ENCODE measurements at places on chromosomes 1 and 21.

DNA sequence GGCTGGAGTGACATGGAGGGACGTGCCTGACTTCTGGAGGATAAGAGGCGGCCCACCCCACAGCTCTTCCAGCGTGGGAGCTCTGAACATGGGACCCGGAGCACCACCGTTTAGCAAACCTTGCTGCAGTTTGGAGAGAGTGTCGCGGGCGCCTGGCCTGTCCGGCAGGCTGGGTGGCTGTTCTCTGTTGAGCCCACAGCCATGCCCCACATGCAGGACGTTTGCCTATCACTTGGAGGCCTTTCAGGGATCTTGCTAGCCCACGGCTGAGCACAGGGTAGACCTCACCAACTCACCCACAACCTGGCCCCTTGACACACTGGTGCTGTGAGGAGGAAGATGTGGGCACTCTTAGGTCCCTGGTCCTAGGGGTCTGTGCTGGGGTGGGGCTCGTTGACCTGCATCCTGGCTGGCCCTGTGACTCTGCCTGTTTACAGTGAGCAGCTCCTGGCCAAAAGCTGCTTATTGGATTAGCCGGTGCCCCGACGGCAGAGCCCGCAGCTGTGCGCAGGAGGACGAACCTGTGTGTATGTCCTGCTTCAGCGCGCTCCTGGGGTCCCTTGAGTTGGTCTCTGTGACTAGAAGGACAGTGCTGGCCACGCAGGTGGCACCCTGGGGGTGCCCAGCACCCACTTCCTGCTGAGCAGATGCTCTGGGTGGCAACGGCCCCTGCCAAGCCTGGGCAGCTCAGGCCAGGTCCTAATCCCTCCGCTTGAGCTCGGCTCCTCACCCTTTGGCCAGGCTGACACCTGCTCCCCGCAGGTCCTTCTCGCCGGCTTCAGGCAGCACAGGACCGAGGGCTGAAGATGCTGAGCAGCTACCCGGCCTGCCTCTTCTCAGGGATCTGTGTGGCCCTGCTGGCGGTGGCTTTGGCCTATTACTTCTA lies 72.4 kb upstream of the TRAPPC10 start:
- DNase-seq = no peak

- DNase-seq = no peak
Measured at GRCh38 chr1:100252901-100253300, 3.3 kb upstream of the DBT start.

- DNase-seq = no peak
Measured at GRCh38 chr1:218658269-218658668, 313.1 kb downstream of the TGFB2 start.

- no peak for DNase-seq
Measured at GRCh38 chr21:45949928-45950739, 31.4 kb upstream of the COL6A1 start.

DNA sequence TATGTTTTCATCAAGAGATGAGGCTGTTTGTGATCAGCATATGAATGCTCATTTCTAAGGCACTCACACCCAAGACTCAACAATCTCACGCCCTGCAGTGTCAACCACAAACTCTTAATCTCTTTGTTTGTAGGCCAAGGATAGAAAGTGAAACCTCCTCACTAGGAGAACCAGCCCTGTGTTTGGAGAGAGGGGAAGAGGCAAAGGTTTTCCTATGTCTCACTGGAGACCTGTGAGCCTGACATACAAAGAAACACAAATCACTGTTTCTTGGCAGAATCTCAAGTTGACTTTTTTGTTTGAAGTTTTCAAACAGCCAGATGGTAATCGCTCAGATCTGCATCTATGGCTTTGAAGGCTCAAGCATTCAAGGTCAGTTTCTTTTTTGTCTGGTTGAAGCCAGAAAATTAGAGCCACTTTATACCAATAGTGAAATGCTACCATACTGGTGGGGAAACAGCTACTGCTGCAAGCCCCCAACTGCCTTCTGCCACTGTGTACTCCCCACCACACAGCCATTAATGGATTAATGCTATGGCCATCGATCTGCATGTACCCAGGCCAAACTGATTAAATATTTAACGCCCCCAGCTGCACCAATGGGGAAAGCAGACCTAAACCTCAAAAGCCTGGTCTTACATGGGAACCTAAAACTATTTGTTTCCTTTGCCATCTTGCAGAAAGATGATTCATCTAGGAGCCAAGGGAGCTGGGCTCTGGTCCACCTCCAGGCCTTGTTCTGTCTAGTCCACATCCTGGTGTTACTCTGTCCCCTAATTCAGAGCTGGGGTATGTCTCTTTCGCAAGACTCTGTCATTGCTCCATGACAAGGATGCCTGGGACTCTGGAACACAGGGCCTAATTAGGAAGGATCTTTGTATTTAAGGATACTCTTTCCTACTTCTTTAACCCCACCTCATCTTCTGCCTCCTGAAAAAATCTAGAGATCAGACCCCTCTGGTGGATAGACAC lies 16.3 kb downstream of the PDZK1 start:
- DNase-seq = peak; percentile 62

DNA sequence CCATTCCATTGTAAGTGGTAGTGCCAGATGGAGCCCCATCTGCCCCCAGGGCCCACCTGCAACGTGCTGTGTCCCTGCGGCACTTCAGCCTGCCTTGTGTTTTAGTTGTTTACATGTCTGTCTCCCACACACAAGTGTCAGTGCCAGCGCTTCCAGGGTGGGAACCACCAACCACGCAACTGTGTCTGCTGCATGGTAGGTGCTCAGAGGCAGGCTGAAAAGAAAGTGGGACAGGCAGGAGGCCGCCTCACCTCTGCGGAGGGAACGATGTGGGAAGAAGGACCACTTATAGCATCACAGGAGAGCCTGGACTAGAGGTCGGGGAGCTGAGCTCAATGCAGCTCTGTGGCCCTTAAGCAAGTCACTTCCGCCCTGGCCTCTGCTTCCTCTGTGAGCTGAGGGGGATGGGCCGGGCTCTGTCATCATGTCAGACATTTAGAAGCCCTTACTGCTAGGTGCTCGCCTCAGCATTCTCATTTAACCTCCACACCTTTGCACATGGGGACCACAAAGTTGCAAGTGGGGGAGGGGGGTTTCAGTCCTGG lies 17.9 kb downstream of the SLC9A1 start:
- DNase-seq = peak; percentile 80

DNA sequence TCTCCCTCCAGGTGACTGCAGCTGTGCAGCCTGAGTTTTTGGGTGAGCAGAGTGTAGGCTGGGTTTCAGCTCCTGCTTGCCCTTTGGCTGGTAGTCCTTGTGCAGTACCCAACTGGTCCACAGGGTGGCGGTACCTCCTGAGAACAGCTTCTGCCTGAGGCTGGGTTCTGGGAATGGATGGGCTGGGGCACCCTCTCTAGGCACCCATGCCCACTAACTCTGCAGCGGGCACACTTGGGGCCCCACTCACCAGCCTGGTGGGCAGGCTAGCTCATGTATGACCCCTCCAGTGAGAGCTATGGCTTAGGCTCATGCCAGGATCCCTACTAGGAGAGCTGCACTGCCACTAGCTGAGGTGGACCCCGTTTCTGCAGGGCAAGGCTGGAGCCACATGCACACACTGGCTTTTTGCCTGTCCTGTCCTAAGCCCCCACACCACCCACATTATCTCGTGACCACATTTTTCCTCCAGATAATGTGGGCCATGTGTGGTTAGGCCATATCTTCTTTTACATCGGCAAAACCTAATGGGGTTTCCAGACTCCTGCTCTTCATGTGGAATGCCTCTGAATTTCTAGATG lies 15.5 kb upstream of the GSTM4 start:
- DNase-seq = peak; percentile 83

GRCh38 chr1:219323426-219323825 lies 149.7 kb downstream of the LYPLAL1 start:
- no peak for DNase-seq

DNA sequence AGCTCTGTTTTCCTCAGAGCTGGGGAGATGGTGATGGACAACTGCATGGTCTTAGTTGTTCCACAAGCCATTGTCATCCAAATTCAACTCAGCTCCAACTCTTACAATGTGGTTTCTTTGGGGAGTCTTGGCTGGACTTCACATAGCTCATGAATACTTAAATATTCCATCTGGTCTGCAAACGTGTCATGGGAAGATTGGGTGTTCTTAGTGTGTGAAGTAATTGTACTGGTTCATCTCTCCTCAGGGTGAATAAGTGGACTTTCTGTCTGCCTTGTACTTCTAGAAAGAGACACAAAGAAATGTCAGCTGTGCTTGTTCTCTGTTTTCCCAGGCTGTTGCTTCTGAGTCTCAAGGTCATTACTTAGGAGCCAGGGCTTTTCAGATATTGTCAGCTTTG lies 106.6 kb downstream of the VPS13D start:
- no peak for DNase-seq

DNA sequence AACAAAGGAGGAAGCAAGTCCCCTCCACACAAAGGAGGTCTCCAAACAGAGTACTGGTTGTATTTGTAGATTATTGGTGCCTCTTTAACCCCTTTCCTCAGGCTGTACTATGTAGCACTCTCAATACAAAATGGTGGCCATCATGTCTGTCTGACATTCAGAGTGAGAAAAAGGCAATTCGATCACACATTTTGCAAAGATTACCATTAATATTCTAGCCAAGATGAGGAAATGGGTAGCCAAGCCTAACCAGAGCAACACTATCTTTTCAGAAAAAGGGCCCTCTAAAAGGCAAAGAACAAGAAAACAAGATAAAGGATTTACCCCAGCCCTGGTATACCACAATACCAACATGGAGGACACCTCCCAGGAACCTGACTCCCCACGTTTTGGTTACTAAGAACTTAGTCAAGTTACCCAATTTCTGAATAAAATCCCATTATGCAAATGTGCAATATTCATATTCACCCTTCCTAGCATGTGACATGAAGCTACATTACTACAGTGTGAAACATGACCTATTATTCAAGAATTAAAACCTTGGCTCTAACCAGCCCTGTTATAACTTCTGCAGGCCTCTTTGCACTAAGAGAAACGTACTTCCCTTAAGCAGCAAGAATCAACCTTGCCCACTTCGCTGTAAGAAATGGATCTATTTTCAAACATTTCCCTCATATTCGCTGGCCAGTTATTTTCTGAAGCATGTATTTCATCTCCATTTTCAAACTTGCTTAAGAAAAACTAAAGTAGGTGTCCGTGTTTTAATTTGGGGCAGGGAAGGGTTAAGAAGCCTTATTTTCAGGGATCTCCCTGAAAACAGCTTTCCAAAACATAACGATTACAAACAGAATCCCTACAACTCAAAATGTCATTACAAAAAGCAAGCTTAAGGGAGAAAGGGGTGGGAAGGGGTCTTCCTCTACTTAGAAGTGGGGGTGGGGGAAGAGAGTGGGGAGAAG lies 2.1 kb downstream of the KDM5B start:
- DNase-seq = peak; percentile 40

DNA sequence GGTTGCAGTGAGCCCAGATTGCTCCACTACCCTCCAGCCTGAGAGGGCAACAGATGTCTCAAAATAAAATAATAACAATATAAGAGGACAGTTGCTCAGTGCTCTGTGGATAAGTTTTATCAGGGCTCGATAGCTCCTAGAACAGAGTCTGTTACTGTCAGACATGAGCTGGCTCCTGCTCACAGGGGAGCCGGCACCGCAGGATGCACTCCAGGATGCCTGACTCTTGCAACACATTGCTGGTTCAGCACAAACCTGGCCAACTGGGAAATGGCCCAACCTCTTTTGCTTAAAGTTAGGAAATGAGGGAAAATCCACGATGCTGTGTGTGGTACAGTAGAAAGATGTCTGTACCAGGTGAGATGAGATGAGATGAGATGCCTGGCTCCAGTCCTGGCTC lies 5.8 kb upstream of the CTSE start:
- no peak for DNase-seq

GRCh38 chr1:179038528-179039281 lies 13.0 kb downstream of the FAM20B start:
- DNase-seq = peak; percentile 11

DNA sequence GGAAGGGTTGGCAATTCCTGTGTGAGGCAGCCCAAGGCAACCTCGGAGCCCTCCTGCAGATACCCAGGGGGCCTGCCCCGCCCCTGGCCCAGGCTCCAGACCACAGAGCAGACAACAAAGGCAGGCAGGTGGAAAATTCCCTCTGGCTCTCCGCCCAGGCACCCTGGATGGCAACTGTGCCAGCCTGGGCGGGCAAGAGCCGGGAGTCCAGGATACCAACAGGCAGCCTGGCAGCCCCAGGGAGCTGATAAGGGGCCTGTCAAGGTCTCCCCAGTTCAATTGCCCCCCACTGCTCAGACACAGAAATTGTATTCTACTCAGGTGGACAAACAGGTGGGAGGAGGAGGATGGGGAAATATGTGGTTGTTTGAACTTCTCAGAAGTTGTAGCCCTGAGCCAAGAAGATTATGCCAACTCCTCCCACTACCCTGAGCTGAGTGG lies 15.4 kb upstream of the GPR37L1 start:
- no peak for DNase-seq

GRCh38 chr1:93123201-93123783 lies 44.2 kb downstream of the MTF2 start:
- no peak for DNase-seq

- DNase-seq = no peak
Measured at GRCh38 chr1:93827128-93827527, 51.9 kb downstream of the DNTTIP2 start.

DNA sequence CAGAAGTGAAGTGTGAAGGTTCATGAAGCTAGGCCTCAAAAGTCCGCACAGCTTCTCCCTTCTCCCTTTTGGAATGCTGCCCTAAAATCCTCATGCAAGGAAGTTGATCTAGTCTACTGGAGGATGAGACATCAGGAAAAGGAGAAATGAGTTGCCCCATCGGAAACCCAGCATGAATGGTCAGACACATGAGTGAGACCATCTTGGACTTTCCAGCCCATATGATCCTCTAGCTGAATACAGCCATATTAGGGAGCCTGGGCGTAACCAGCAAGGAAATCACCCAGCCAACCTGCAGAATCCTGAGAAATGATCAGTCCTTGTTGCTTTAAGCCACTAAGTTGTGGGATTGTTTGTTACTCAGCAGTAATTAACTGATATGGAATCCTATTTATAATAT lies 12.5 kb downstream of the DBT start:
- DNase-seq = no peak

- no peak for DNase-seq
Measured at GRCh38 chr1:28031173-28031572, 57.2 kb downstream of the EYA3 start.

- DNase-seq = no peak
Measured at GRCh38 chr1:65371544-65371943, 48.9 kb upstream of the LEPR start.

DNA sequence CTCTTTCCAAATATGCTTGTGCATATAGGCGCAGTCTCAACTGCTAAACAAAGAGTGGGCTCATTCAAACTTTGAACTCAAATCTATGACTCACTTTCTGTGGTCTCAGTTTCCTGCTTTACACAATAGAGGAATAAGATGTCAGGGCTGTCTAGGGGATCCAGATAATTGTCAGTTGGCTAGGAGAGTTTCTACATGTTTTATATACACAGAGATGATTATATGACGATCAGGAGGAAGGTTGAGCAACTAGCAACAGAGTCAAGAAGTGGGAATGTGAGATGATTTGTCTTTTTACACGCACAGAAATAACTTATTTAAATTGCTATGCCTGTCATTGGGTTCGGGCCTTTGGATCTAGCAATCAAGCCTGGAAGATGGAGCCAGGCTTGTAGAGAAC lies 299.4 kb upstream of the LYPLAL1 start:
- DNase-seq = no peak

- no peak for DNase-seq
Measured at GRCh38 chr1:231029841-231030240, 10.2 kb downstream of the FAM89A start.
